Glutamatergic neuron (in vitro differentiated cells): ENCODE measurements at places on chromosomes 3 and 15. TPM values are rescaled to one million over a fixed set of nuclear protein-coding genes. Genes with fewer than 3 reads are reported as not detected.

The UNC13C gene
- 0.49 TPM for total RNA-seq

The MYRIP gene
- 1.8 TPM for total RNA-seq

- DNase-seq: no peak
These were observed 94.2 kb downstream of the NEO1 start for GRCh38 chr15:73146419-73146818.

DNA sequence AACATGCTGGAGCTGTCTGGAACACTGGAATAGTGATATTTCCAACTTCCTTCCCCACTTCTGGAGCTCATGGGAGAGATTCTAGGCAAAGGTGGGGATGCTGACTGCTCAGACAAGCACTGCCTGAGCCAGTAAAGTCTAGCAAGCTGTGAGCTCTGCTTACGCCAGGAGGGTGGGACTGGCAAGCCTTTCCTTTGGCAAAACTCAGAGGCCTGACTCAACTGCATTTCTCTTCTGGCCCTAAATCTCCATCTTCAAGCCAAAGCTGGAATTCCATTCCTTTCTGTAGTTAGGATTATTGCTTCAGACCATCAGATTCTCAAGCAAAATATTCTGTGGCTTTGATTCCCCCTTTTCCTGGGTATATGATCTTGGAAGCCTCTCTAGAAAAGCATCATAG, 20.3 kb upstream of the EPB42 start:
- no peak for DNase-seq

The SAMD7 gene
- not detected for total RNA-seq

- no peak for DNase-seq
These were observed 43.3 kb downstream of the RBMS3 start for GRCh38 chr3:29324180-29324651.

The ATP1B3 gene
- total RNA-seq: 184 TPM

- DNase-seq: no peak
These were observed 1.0 kb downstream of the GLYCTK start for GRCh38 chr3:52288674-52289073.

DNA sequence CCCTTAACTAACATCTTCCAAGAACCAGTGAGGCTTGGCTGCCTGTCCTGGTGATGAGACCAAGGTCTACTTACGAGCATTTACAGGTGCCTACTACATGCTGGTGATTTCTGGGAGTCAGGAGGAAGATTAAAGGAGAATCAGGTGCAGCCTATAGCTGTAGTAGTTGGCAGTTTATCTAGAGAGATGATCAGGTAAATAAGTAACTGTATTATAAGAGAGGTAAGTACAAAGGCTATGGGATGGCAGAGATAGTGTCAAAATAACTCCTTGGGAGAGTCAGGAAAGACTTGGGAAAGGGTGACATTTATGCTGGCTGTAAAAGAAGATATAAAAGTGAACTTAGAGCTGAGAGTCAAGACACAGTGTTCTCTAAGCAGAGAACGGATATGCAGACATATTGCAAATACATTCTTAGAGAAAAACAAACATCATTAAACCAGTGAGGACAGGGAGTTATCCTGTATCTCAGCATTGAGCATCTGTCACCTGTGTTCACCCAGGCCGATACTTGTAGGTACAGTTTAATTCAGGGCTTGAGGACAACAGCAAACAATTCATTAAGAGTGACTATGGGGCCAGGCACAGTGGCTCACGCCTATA, 49.7 kb upstream of the ACP3 start:
- DNase-seq: no peak

DNA sequence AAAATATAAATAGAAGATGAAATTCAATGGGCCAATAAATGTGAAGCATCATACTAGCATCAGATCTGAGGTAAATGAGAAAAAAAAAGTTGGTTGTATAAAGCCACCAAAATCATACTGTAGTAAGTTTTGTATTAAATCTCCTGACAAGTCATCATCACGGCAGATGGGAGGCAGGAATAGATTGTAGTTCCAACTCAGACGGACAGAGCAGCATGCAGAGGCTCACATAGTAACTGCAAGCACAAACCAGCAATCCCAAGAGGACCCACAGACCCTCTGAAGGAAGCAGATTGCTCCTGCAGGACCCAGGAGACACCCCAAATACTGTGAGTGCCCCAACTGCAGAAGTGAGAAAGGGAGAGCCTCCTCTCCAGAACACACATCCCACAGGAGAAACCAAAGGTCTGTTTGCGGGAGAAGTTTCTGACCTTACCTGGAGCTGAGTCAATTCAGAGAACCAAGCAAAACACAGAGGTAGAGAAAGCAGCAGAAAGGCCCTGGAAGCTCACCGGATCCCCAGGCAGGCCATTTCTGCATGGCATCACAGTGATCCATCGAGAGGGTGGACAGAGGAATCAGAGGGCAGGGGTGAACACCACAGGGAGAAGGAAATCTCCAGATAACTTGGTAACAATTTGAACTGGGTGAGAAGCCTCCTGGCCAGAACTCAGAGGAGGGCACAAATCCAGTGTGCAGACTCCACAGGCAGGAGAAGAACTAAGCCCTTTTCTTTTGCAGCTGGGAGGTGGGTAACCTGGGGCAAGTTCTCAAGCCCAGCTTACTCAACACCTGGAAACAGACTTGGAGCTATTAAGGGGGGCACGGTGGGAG, 141.6 kb upstream of the ARHGEF26 start:
- DNase-seq: no peak

DNA sequence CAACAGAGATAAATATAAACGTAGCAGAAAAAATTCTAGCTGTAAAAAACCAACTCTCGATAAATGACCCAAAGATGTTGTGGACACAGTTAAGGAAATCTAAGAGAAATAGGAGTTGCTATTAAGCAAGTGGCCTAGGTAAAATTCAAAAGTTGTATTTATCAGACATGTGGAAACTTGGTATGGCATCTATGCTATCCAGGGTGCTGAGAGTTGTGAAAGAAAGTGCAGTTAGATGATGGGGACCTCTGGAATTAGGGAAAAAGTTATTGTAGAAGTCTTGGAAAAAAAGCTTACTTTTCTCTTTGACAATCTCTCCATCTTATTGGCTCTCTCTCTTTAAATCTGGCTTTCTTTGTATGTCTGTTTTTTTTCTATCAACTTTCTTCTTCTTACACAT, 1090.9 kb downstream of the TBL1XR1 start:
- no peak for DNase-seq

The GJD2 gene
- total RNA-seq: 3.3 TPM

DNA sequence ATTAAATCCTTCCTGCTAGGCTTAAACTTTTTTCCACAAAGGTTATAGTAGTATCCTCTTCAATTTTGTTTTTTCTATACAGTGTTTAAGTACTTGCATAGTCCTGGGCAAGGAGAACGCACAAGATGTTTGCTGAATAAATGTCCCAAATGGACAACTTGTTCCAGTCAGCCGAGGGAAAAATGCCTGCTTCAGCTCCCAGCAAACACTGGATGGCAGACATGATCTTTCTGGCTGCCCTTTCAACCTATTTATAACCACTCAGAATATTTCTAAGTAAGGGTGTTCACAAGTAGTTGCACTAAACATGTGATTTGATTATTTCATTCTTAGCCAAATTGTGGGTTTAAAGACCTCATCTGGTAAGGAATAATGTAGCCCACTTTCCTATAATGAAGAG, 29.8 kb downstream of the GNB4 start:
- no peak for DNase-seq
